ENCODE measurements at places on chromosomes 16 and 17.

GRCh38 chr17:17305281-17305801 is 2.2 kb downstream of the NT5M start:
- DNase-seq = peak; percentile 14

- no peak for DNase-seq
These were observed 15.0 kb downstream of the CAVIN1 start for GRCh38 chr17:42408061-42408460.

- no peak for DNase-seq
These were observed 15.9 kb downstream of the CHAD start for GRCh38 chr17:50452630-50453300.

DNA sequence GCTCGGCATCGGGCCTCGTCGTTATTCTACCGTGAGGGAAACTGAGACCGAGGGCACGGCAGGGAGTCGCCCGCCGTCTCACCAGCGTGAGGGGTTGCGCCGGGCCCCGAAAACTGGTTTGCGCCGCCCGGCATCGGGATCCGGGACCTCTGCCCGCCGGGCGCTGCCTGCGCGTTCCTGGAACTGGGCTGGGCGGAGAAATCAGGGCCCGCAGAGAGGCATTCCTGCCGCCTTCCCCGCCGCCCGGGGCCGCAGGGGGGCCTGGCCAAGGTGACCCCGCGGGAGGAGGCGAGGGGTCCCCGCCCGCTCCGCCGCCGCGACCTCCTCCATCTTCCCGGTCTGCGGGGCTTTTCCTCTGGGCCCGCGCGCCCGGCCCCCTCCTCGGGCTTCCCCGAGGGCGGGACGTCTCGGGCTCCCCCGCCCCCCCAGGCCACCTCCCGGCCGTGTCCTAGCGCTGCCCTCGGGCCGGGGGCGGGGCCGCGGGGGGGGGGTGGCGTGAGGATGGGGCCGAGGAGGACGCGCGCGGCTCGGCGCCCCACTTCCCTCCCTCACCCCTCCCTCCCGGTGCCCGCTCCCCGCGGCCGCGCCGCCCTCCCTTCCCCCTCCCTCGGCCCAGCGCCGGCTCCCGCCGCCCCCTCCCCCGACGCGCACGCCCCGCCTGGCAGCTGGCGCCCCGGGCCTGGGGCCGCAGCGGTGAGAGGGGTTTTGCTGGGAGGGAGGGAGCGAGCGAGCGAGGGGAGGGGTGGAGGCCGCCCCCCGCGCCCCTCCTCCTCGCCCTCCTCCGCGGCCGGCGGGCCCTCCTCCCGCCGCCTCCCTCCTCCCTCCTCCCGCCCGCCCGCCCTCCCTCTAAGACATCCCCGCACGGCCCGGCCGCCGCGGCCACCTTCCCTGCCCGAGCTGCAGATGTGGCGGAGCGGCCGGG is at the start of gene GLIS2:
GLIS2 (plus strand) TSS at position 882 of the 922 bp plus-strand sequence. CDS start 16,214 bp downstream, outside the sequence.
- DNase-seq = no peak
